ENCODE measurements at places on chromosomes 12 and 14.
A peak's percentile ranks its signal among the peaks of the same experiment; 100 is the strongest.

DNA sequence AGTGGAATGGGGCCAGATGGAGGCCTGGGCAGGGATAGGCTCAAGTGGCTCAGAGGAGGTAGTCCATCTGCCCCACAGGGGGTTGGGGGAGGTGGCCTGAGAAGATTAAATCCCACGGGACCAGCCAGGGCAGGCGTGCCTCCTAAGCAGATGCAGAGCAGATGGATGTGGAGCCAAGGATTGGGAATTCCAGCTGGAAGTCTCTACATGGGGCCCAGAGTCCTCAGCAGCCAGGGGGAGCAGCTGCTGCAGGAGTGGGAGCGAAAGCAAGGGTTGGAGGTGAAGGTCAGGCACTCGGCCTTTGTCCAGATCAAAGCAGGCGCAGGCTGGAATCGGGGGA lies 42.4 kb upstream of the VRK1 start:
- no peak for DNase-seq

DNA sequence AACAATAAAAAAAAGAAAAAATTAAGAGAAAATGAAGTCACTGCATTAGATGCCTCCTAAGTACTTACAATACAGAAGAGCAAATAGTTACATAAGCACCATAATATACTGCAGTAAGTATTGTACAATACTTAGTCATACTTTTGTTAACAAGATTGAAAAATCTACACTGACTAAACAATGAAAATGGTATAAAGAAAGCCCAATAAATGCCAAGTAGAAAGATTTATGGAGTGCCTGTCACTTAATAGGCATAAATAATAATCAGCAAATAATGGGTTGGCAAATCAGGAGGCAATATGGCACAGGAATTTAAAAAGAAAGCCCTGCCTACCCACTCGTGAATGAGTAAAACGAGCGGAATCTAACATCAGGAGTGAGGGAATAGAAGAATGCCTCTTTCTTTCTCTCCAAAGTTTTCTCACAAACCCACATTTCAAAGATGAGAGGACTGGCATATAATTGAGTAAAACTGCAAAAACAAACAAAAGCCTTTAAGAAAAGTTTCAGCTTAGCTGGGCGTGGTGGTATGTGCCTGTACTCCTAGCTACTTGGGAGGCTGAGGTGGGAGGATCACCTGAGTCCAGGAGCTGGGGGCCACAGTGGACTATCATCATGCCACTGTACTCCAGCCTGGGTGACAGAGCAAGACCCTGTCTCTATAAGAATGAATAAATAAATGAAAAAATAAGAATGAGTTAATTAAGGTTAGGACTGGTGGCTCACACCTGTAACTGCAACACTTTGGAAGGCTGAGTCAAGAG lies 36.1 kb downstream of the CRY1 start:
- DNase-seq: peak; percentile 29

- peak; percentile 77 for DNase-seq
These were observed 36.5 kb downstream of the YEATS4 start for GRCh38 chr12:69396041-69396440.

- no peak for DNase-seq
These were observed 1.7 kb upstream of the SYNE3 start for GRCh38 chr14:95518045-95518751.

GRCh38 chr14:47332106-47332505 lies 343.3 kb downstream of the MDGA2 start:
- DNase-seq: no peak

GRCh38 chr12:99386907-99387306 lies 260.6 kb upstream of the GARIN6 start:
- DNase-seq: peak; percentile 37
